T follicular helper cell (primary cell): ENCODE measurements at places on chromosomes 4 and X.

DNA sequence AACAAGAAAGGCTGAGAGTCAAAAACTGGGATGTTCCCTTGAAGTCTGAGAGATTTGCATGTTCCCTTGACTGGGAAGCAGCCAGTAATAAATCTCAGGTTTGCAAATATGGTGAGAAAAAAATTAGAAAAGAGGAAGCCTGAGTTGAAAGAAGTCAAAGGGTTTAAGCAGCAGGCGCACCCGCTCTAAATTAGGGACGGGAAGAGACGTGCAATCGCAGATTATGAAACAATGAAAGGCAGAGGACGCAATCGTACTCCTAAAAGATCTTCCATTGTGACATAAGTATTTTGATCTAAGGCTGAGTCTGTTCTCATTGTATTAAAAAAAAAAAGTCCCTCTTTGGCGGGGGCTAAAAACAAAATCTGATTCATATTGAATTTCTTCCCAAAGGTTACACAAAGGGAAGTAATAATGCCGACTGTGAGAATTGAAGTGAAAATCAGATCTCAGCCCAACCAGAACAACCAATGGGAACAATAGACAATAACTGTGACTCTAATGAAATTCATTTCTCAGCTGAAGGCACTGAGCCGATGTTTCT is 28.2 kb downstream of the SAT1 start:
- no peak for DNase-seq

DNA sequence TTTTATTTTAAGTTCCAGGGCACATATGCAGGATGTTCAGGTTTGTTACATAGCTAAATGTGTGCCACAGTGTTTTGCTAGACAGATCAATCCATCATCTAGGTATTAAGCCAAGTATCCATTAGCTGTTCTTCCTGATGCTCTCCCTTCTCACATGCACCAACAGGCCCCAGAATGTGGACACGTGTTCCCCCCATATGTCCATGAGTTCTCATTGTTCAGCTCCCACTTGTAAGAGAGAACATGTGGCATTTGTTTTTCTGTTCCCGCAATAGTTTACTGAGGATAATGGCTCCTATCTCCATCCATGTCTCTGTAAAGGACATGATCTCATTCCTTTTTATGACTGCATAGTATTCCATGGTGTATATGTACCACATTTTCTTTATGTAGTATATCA is 374.8 kb upstream of the FAT1 start:
- DNase-seq = no peak

DNA sequence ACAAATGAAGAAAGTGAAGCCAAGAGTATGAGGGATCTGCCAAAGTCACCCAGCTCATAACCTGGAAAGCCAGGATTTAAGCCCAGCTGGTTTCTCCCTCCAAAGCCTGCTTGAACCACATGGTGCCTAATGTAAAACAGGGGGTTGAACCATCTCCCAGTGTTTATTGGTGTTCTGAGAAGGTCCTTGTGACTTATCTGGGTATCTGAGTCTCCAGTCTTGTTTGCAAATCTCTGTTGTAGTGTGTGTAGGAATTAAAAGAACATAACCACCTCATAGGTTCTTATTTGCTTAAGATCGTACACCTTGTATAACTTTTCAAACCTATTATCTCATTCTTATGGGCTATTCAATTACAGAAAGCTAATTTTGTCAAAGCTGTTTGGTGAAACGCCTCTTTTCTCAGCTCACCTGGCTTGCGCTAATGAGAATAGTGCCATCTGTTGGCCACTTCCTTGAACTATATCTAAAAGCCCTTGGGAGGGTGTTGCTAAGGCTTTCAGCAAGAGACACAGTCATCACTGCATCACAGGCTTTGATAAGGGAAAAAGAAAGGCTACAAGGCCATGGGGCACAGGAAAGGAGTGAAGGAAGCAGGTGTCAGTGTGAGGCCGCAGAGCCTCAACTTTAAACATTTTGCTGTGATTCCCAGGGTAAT is 34.0 kb downstream of the ETDB start:
- peak; percentile 10 for DNase-seq

GRCh38 chrX:120251471-120252011 is 929 bp downstream of the ZBTB33 start:
- DNase-seq = no peak

DNA sequence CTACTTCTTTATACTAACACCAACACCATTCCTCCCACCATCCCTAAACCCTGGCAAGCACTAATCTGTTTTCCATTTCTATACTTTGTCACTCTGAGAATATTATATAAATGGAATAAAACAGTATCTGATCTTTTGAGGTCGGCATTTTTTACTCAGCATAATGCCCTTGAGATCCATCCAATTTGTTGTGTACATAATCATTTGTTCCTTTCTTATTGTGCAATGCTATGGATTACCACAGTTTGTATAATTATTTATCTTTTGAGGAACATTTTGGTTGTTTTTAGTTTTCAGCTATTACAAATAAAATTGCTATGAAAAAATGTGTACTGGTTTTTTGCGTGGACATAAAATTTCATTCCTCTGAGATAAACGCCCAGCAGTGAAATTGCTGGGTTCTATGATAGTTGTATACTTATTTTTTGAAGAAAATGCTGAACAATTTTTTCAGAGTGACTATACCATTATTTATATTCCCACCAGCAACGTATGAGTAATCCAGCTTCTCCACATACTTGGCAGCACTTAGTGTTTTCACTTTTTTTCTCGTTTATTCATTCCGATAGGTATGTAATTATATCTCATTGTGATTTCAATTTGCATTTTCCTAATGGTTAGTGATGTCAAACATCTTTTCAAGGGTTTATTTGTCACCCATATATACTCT is 154.3 kb upstream of the DCAF8L1 start:
- DNase-seq = no peak
